MG63 (cell line): ENCODE measurements at places on chromosomes 2 and 18. TPM values are rescaled to one million over a fixed set of nuclear protein-coding genes. Genes with fewer than 3 reads are reported as not detected.

Gene MOCOS
- total RNA-seq = 13.4 and 16.4 TPM in 2 replicates

Gene ALLC
- not detected in 2 replicates for total RNA-seq

Gene ALPP
- not detected in 2 replicates for total RNA-seq

Gene CYS1
- total RNA-seq = 1.0 and 2.0 TPM in 2 replicates

- DNase-seq = no peak
Observed at GRCh38 chr18:67215686-67216085, 300.8 kb downstream of the DSEL start.

DNA sequence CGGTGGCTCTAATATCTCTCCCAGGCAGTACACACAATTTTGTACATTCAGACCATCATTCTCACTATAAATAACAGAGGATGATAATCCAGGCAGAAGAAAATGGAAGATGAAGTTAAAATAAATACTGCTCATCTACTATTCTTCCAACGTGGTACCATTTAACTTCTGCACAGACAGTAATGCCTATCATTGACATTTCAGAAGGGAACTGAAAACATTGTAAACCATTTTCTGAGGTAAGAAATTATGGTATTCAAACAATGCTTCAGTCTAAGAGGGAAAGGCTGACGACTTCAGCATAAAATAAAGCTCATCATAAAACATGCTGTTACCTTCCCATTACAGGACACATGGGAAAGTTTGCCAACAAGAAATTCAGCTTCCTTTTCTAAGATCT lies 814.4 kb downstream of the NR4A2 start:
- no peak for DNase-seq

- DNase-seq = no peak
Observed at GRCh38 chr18:30676053-30676480, 366.5 kb downstream of the DSC3 start.

- peak; percentile 27 for DNase-seq
Observed at GRCh38 chr18:35949903-35950627, 22.4 kb upstream of the RMP24 start.
